ENCODE measurements at places on chromosomes 13 and 19.
A peak's percentile ranks its signal among the peaks of the same experiment; 100 is the strongest.

DNA sequence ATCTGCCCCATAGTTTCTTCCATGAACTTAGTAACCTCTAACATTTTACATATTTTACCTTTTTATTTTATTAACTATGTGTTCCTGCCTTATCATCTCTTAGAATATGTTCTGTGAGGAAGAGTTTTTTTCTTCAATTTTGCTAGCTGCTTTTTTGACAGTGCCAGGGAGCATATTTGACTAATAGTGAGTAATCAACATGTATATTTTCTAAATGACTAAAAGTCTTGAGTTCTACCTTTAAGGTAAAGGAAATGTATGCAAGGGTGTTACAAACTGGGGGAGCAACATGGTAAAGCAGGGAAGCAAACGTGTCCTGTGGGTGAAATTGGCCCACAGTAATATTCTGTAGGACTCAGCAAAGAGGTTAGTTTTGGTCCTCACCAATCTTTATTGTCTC is 165.5 kb downstream of the NBEA start:
- DNase-seq, result no peak

- peak; percentile 60 for DNase-seq
These were observed 9.2 kb upstream of the FBN3 start for GRCh38 chr19:8158411-8159074.

DNA sequence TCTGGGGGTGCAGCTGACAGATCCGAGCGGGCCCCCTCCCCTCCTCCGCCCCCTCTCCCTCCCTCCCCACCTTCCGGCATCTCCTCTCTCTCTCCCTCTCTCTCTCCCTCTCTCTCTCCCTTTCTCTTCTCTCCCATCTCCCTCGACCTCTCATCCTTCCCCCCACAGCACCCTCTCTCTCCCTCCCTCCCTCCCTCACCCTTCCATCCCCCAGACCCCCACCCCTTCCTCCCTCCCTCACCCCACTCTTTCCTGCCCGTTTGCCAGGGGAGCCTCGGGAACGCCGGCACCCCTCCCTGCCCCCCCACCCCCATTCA is 666 bp downstream of the CELF5 start:
- DNase-seq, result no peak

DNA sequence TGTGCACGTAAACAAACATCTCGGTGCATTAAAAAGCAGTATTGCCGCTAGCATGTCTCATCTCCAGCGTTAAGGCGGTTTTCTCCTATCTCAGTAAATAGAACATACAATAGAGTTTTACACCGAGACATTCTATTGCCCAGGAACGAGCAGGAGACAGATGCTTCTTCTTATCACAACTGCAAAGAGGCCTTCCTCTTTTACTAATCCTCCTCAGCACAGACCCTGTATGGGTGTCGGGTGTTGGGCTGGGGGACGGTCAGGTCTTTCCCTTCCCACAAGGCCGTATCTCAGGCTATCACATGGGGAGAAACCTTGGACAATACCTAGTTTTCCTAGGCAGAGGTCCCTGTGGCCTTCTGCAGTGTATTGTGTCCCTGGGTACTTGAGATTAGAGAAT is 21.2 kb downstream of the ZNF233 start:
- DNase-seq, result no peak

DNA sequence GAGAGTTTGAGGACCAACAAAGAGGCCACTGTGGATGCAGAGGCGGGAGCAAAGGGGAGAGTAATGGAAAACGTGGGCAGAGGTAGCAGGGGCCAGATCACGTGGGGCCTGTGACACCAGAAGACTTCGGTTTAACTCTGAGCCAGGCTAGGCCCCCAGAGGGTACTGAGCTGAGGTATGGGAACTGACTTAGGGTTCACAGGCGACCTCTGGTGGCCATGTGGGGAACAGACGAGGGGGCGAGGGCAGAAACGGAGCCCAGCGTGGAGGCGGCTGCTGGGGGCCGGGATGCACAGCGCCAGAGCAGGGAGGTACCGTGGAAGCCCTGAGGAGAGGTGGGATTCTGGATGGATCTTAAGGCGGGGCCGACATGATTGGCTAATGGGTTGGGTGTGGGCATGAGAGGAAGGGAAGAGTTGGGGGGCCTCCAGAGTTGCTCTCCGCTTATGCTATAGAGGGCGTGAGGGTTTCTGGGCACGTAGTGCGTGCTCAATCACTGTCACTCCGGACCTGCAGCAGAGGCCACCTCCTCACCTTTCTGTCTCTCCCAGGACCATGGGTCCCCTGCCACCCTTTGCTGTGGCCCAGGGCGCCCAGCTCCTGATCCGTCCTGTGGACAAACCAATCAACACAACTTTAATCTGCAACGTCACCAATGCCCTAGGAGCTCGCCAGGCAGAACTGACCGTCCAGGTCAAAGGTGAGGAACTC is 13.7 kb downstream of the PVR start:
- peak; percentile 78 for DNase-seq

DNA sequence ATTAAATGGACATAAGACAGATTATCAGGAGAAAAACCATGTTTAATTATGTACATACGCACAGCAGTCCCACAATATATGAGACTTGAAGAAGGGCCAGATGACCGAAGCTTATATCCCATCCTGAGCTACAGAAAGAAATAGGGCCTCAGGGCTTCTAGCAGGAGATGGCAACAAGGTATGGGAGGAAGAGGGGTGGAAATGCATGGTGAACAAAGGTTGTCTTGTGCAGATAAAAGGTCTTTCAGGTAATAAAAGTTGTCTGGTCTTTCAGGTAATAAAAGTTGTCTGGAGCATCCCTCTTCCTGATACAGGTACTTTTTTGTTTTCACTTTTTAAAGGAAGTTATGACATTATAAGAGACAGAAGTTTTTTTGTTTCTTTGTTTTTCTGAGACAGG is 15.4 kb upstream of the GTF3A start:
- no peak for DNase-seq

DNA sequence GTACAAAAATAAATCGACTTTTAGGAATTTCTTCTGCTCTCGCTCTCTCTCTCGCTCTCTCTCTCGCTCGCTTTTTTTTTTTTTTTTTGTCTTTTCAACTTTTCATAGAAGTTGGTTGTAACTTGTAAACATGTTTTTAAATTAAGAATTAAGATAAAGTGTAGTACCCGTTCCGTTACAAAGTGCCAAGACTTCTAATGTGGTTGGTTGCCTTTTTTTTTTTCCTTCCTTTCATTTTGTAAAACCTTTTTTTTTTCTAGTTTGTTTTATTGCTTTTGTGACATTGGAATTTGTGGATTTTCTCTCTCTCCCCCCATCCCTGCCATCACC is 20.4 kb downstream of the ZBTB7A start:
- DNase-seq, result no peak

DNA sequence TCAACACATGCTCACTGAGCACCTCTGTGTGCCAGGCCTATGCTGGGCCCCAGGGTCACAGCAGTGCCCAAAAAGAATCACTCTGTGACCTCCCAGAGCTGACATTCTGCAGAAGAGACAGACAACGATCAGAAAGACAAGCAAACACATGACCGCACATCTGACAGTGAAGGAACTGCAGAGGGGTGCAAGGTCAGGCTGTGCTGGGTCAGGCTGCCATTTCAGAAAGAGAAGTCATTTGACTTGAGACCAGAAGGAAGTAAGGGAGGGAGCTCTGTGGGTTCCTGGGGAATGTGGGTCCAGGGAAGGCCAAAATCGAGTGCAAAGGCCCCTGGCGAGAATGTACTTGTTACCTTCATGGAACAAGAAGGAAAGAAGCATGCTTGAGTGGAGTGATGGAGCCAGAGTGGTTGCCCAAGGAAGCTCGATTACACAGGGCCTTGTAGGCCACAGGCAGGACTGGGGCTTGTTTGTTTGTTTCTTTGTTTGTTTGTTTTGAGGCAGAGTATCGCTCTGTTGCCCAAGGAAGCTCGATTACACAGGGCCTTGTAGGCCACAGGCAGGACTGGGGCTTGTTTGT is 11.4 kb upstream of the CD22 start:
- DNase-seq, result no peak

- peak; percentile 46 for DNase-seq
These were observed 13.8 kb downstream of the METTL21C start for GRCh38 chr13:102680842-102681740.

DNA sequence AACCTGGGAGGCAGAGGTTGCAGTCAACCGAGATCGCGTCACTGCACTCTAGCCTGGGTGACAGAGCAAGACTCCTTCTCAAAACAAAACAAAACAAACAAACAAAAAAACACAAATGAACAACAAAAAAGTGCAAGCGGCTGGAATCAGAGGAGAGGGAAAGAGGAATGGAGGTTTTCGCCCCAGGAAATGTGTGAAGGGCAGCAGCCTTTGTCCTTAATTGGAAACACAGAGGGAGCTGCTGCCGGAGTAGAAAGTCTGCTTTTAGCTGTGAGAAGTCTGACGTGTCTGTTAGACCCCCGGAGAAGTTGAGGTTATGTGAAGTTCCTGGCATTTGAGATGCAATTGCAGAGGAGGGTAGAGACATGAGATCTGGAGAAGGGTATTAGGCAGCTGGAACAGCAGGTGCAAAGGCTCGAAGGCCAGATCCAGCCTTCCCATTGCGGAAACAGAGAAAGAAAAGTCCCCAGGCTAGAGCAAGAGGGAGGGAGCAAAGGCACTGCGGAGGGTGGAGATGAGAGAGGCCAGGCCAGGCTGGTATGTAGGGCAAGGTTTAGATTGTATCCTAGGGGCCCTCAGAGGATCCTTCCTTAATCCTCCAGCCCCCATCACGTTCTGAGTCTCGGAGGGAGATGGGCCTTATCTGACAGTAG is 473 bp downstream of the TMIGD2 start:
- no peak for DNase-seq

DNA sequence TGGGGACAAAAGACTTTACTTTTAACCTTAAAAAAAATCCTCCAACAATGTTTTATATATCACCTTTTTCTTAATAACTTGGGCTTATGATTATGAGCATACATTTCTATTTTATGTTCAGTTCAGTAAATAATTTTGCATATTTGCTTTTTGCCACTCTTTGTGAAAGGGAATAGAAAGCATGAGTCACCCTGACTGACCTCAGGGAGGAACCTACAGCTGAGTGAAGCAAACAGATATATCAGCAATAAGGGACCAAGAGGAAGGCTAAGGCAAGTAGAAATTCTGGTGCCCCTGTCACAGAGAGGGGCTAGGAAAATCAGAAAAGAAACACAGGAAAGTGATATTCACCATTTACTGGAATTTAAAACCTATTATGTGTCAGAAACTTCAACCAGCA is 37.2 kb upstream of the SOHLH2 start:
- no peak for DNase-seq

DNA sequence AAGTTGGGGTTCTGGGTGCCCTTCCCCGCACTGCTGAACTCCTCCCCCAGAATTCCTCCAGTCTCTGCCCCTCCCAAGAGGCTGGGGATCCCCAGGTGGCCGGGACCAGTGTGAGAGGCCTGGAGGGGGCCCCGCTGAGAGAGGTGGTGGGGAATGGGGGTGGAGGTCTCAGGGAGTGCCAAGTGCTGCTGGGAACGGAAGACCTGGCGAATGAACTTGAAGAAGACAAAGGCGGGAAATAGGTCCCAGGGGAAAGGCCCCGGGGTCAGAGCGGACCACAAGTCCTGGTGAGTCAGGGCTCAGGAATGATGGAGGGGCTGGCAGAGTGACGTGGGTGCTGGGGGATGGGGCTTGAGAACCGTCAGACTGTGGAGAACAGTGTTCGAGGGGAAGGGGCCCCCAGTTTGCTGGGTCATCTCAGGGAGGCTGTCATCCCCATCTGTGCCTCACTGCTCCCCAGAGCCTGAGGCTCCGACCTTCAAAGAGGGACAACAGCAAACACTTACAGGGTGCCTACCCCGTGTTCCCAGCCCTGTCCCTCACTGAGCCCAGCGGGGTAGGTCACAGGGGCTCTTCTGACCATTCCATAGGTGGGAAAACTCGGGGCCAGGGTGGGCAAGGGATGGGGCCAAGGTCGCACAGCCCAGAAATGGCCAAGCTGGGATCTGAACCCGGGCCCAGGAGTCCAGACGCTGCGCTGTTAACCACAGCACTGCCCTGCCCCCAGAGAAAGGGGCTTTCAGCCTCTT is 16.0 kb upstream of the SEMA6B start:
- peak; percentile 98 for DNase-seq

- no peak for DNase-seq
These were observed 344.1 kb downstream of the UQCRFS1 start for GRCh38 chr19:28868836-28869235.

- no peak for DNase-seq
These were observed 2.5 kb downstream of the SLC35E1 start for GRCh38 chr19:16569609-16570320.

DNA sequence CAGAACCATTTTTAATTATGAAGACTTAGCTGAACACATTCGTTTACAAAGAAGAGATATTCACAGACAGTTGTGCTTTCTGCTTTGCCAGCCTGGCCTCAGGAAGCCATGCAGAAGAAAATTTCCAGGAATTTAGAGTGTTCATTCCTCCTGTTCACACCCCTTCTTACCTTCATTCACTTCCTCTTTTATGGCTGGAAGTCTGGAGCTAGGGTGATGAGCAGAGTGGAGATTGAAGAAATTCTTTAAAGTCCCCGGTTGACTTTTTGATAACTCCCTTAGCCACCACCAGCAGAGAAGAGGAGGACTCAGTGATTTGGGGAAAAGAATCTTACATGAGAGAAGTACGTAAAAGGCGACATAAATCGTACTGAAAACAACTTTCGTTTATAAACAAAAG is 263.6 kb upstream of the TSHZ3 start:
- DNase-seq, result no peak

DNA sequence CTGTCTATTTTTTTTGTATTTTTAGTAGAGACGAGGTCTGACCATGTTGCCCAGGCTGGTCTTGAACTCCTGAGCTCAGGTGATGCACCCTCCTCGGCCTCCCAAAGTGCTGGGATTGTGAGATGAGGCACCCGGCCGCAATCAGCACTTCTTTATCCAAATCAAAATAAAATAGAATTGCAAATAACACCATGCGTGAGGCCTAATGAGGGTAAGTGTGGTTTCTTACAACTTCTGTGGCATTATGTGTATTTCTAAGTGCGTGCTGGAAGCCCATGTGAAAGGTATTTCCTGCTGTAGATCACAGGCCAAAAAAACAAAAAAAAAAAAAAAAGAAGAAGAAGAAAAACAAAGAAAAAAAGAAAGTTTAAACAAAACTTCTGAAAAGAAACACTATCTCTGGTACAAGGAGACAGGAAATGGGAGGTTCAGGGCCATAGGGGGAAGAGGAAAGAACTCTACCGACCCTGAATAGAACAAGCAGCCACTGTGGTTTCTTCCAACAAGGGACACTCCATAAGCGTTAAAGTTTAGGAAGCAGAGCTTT is 3.0 kb upstream of the GRAMD1A start:
- DNase-seq, result no peak

GRCh38 chr13:34810996-34811395 is 131.1 kb upstream of the NBEA start:
- no peak for DNase-seq

GRCh38 chr19:42440357-42441048 is 2.2 kb downstream of the CXCL17 start:
- peak; percentile 54 for DNase-seq

- DNase-seq, result no peak
These were observed 1.7 kb downstream of the CD320 start for GRCh38 chr19:8306235-8307054.

DNA sequence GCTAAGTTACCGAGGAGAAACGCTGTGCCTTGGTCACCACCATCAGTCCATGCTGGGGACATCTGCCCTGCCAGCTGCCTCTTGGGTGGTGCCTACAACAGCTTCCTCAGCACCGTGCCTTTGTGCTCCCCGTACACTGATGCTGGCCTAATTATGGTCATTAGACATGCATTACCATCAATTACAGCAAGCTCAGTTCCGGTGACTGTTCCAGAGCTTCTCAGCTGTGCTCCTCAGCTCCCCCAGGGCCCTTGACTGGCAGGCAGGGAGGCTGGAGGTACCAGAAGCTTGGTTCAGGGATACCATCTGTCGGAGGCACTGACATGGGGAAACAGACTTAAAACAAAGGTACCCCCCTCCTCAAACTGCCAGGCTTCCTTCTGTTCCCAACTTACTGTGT is 40.2 kb downstream of the CILP2 start:
- DNase-seq, result no peak

- DNase-seq, result no peak
These were observed 60.0 kb downstream of the ING1 start for GRCh38 chr13:110773480-110773879.
